NCI-H187 (cell line): ENCODE measurements at places on chromosomes 13 and 19.

GRCh38 chr19:31350693-31351055 is 1.4 kb upstream of the TSHZ3 start:
- no peak for DNase-seq

GRCh38 chr13:110229905-110230563 is 76.9 kb downstream of the COL4A1 start:
- no peak for DNase-seq

- DNase-seq: no peak
These were observed 4.6 kb upstream of the ZNF845 start for GRCh38 chr19:53328967-53329366.

- no peak for DNase-seq
These were observed 13.0 kb upstream of the CYSLTR2 start for GRCh38 chr13:48640767-48641166.
